ENCODE measurements at places on chromosomes 7 and 10.

DNA sequence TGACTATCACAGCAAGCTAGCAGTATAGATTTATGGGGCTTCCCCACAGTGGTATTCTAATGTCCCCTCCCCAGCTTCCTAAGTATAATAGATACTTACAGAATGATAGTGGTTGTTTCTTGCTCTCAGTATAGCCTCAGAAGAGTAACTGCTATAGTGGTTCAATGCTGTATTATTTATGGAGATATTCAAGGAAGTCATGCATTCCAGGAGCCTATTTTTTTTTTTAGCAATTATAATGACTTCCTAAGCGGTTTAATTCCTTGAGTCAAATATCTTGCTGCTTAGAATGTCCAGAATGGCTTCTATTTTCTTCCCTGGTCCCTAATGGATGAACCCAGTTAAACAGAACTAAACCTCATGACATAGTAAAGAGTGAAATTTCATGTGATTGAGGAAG lies 451.5 kb upstream of the SEMA3D start:
- DNase-seq = no peak

DNA sequence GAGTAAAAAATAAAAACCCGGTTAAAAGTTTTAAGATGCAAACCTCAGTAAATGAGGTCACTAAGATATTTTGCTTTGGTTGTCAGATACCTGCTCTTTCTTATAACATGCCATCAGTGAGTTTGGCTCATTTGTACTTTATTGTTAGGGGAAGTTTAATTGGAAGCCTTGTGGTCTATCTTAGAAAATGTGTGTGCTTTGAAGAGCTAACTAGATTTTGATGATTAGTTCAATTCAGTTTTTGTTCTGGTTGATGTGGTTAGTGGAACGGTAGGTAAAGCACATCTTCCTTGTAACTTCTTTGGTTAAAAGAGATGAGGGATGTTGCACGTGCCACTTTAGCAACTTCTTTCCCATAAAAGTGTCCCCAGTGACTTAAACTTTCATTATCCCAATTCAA lies 353.4 kb upstream of the GALNT17 start:
- no peak for DNase-seq

GRCh38 chr10:113151190-113151666 lies 201.2 kb downstream of the TCF7L2 start:
- no peak for DNase-seq

GRCh38 chr7:100867776-100868485 lies 744 bp downstream of the TRIP6 start:
- DNase-seq = no peak

GRCh38 chr7:134514663-134515062 lies 12.7 kb upstream of the AKR1B10 start:
- DNase-seq = peak; percentile 35

DNA sequence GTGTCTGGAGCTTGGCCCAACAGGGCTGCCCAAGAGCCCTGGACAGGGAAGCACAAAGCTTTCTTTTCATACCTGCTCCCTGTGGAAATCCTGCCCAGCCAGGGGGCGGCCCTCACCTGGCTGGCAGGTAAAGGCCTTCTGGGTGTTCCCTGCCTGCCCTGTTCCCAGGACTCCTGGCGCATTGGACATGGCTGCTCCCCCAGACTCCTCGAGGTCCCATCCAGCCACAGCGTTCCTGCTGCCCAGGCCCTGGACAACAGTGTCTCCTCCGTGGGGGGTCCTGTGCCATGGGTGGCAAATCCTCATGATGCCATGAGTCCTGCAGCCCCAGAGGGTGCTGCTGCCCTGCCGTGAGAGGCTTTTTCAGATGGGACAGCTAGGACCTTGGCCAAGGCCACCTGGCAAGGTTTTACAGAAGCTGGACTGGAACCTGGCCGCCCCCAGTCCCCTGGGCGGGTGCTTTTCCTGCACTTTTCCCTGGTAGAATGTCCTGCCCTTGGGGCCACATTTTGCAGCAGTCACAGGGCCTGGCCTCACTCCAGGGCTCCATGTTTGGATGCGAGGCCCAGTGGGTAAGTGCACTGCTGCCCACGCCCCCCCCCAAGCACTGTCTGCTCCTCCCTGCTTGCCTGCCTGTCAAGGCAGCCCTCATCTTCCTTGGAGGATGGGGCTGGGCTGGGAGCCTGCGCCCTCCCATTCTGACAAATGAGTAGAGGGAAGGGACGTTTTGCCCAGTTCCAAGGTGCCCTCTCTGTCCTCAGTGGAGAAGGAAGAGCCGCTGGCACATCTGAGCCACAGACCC lies 60.7 kb downstream of the LHPP start:
- no peak for DNase-seq

DNA sequence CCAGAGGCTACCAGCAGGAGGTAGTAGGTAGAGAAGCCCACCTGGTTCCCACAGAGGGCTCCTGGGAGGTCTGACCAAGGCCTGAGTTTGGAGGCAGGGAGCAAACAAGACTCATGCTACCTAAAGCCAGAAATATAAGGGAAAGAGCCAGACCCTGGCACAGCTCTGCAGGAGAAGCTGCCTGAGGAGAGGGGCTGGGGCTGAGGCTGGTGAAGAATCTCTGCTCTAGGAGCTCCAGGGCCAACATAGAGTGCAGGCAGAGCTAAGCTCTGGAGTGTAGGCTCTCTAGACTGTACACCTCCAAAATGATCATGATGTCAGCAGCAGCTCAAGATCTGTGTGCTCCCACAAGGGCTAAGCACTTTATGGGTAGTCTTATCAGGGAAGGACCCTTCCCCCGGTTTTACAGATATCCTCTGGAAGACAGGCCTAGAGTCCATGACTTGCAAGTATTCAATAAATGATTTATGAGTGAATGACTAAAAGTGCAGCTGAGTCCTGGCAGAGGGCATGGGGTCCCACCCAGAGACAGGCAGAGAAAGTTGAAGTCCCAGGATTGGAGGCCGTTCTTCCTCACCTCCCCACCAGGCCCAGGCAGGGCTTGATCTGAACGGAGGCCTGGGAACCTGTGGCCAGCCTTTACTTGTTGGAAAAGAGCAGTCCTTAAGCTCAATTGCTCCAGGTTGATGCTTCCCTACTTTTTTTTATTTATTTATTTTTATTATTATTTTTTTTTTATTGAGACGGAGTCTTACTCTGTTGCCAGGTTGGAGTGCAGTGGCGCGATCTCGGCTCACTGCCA lies 71.5 kb upstream of the LRRC4 start:
- no peak for DNase-seq
